Caki2 (cell line): ENCODE measurements at places on chromosomes 7 and 10. TPM values are rescaled to one million over a fixed set of nuclear protein-coding genes. Genes with fewer than 3 reads are reported as not detected.

- peak; percentile 30 for DNase-seq
These were observed 39.5 kb downstream of the RSU1 start for GRCh38 chr10:16777473-16778370.

DNA sequence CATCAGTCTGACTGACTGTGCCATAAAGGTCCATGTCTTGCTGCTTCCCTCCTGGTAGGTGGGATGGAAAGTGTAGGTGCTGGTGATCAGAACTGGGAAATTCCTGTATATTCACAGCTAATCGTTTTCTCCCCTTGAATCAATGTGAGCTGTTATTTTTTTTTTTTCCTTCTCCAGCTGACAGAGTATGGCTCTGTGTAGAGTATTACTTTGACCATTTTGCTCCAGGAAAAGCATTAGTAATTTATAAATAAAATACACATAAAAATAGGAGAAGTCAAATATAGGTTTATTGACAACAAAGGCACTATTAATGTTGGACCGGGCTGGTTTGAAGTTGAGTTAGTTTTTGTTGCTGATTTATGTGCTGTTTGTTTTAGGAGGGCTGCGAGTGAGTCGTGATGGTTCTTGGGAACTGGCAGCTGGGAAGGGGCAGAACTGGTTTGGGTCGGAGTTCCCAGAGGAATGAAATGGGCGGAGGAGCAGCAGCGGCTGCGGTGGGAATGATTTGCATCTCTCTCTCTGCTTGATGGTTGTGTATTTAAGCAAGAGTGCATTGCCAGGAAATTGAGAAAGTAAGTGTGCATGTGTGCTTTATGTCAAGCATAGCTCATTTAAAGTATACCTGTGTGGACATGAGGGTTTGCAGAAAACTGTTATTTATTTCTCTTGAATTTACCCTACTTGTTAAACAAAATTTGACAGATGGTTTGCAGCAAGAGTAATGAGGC, 80.9 kb downstream of the LRMDA start:
- DNase-seq: no peak

DNA sequence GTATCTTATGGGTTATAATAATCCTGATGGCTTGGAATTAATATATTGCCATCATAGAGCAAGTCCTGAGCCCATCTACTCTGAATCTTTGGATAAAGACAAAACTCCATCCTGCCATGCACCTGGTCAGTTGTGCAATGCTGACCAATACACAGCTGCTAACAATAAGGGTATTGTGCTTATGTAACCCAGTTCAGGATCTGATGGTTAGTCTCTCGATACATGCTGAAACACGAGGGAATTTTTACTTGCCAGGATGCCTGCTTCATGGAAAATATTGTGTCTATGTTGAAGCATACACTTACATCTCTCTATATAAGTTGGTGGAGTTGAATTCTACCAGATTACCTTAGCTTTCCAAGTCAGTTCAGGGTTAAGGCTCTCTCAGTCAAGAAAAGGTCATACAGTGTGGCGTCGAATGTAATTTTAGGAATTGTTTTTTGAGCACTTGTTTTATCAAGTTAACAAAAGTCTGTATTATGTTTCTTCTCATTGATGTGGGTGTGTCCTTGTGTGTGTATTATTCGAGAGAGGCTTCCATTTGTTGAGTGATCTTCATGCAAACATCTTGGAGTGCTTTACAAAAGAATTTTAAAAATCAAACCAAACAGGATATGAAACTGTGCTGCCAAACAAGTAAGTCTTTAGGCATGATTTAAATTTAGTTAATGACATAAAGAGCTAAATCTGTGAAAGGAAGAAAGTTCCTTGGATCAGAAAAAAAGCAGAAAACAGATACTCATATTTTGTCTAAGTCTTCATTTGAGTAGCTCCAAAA, 449.1 kb downstream of the SUGCT start:
- no peak for DNase-seq

GRCh38 chr7:95684037-95684436, 87.7 kb upstream of the PDK4 start:
- peak; percentile 36 for DNase-seq

DNA sequence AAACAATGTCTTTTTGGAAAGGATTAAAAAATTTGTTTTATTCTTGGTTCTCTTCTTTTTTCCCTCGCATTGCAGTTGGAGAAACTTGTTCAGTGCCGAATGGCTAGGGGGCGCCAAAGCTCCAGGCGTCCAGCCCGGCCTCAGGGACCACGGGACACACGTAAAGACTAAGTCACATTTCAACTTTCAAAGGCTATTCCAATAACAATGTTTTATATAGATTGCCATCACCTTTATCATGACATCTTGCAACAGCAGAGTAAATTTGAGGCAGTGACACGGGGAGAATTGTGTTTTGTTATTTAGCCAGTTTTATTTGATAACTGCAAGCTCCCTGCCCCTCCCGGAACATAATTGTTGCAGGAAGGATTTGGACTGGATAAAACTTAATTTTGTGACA, 2.2 kb upstream of the IGFBP3 start:
- DNase-seq: peak; percentile 76

DNA sequence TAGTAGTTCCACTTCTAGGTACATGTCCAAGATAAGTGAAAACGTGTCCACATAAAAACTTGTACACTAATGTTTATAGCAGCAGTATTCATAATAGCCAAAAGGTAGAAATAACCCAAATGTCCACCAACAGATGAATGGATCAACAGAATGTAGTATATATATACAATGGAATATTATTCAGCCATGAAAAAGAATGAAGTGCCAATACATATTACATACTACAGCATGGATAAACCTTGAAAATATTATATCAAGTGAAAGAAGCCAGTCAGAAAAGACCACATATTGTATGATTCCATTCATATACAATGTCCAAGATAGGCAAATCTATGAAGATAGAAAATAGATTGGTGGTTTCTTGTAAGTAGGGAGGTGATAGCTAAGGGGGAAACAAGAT, 47.8 kb upstream of the WASL start:
- no peak for DNase-seq

Gene ELAPOR2
- 0.98 TPM in 1 of 2 replicates, not detected in the other for total RNA-seq

Gene LRGUK
- not detected in 2 replicates for total RNA-seq

Gene HOXA9
- 46.9 and 62.2 TPM in 2 replicates for total RNA-seq
